ENCODE measurements at places on chromosomes 12 and 14. TPM values are rescaled to one million over a fixed set of nuclear protein-coding genes. Genes with fewer than 3 reads are reported as not detected.

Gene TDRD9
- 6.5 TPM for total RNA-seq

Gene KLRB1
- total RNA-seq = not detected

Gene PSEN1
- 73.6 TPM for total RNA-seq

Gene CLEC4D
- total RNA-seq = not detected

Gene KCNC2
- not detected for total RNA-seq

Gene MANSC4
- not detected for total RNA-seq

Gene NFATC4
- 14.0 TPM for total RNA-seq

Gene ZNF891
- 0.63 TPM for total RNA-seq

Gene SSPN
- total RNA-seq = 1.7 TPM

Gene NAV3
- 17.0 TPM for total RNA-seq

Gene MIPOL1
- total RNA-seq = 7.1 TPM

Gene TEX52
- not detected for total RNA-seq

Gene SIX6
- total RNA-seq = not detected

Gene TBX3
- 12.7 TPM for total RNA-seq

Gene ACSM4
- not detected for total RNA-seq

Gene TPPP2
- total RNA-seq = not detected

Gene TMCC3
- total RNA-seq = 22.8 TPM

Gene CACNB3
- 24.5 TPM for total RNA-seq

Gene LAG3
- total RNA-seq = not detected

Gene LPAR5
- total RNA-seq = 3.8 TPM

Gene ST8SIA1
- total RNA-seq = 0.14 TPM

Gene TESPA1
- not detected for total RNA-seq

Gene PHC1
- total RNA-seq = 76.7 TPM

Gene KRT77
- not detected for total RNA-seq

Gene GPHB5
- total RNA-seq = not detected

Gene PITPNM2
- total RNA-seq = 5.2 TPM

Gene C1RL
- 29.6 TPM for total RNA-seq

Gene ARMH4
- 4.2 TPM for total RNA-seq

Gene NELL2
- 3.5 TPM for total RNA-seq

Gene GPR137C
- total RNA-seq = 1.3 TPM

Gene RD3L
- not detected for total RNA-seq

Gene IFNG
- not detected for total RNA-seq

Gene GPR65
- total RNA-seq = not detected

Gene SYNDIG1L
- not detected for total RNA-seq

Gene DTD2
- 44.6 TPM for total RNA-seq

Gene ENDOU
- not detected for total RNA-seq

Gene FZD10
- total RNA-seq = 5.1 TPM

Gene MMP19
- total RNA-seq = 0.08 TPM

Gene PA2G4
- 179 TPM for total RNA-seq

Gene MGST1
- 9.0 TPM for total RNA-seq

All from kidney epithelial cell (primary cell).